ENCODE measurements at places on chromosomes 7 and 10.
A peak's percentile ranks its signal among the peaks of the same experiment; 100 is the strongest.

DNA sequence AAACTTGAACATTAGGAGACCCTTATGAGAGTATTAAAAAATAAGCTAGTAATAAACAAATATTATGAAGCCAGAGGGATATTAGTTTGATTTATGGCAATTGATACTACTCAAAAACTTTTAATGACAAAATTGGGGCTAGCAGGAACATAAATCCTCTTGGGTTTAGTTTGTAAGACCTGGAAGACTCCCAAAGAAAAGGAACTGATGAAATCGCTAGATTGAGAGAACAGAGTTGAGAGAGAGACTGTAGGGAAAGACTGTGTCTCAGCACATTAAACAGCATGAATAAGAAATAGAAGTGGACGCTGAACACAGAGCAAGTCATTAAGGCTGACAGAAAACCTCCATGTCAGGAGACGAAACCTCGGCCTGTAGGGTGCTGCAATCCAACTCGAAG lies 56.4 kb downstream of the ICA1 start:
- no peak for DNase-seq

DNA sequence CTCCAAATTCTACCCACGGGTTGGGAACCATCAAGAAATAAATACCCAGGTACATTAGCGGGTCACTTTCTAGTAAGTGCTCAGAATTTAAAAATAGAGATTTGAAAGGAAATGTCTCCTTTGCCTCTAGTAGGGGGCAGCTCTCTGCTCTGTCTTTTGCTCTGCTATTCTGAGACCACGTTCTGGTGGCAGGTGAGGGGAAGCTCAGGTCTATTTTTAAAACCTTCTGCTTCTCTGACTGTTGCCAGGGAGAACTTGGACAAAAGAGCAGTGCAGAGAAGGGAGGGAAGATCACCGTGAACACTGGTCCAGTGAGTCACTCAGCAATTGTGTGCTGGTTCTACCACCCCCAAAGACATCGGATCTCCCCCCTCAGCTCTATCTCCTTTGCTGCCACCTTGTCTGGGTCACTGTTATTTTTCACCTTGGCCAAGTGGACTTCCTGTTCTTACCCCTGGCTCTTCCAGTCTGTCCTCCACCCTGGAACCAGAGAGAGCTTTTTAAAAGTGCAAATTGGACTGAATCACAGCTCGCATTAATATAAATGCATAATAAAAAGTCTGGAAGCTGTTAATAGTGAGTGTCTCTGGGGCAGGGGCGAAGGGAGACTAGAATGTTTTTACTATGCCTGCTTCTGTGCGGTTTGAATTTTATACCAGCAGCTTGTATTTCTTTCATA lies 72.4 kb upstream of the LOXL4 start:
- no peak for DNase-seq

DNA sequence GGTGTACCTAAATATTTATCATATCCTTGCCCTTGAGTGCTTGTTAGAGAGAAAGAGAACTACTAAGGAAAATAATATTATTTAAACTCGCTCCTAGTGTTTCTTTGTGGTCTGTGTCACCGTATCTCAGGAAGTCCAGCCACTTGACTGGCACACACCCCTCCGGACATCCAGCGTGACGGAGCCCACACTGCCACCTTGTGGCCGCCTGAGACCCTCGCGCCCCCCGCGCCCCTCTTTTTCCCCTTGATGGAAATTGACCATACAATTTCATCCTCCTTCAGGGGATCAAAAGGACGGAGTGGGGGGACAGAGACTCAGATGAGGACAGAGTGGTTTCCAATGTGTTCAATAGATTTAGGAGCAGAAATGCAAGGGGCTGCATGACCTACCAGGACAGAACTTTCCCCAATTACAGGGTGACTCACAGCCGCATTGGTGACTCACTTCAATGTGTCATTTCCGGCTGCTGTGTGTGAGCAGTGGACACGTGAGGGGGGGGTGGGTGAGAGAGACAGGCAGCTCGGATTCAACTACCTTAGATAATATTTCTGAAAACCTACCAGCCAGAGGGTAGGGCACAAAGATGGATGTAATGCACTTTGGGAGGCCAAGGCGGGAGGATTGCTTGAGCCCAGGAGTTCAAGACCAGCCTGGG lies 11.4 kb downstream of the SERPINE1 start:
- peak; percentile 81 for DNase-seq

- no peak for DNase-seq
These were observed 61.7 kb upstream of the PCBD1 start for GRCh38 chr10:70950037-70950436.

DNA sequence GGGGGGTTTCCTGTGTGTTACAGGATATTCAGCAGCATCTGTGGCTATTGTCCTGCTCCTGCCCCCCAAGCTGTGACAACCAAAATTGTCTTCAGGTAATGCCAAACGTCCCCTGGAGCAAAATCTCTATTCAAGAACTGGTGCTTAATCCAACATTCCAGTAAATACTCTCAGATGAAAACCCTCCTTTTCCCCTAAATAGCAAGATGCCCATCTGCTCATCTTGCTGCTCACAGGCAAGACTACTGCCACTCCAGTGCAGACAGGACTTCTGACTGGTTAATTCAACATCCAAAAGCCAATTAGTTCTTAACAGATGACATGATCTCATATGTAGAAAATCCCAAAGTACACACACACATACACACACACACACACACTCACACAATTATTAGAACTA lies 20.5 kb upstream of the JAZF1 start:
- no peak for DNase-seq

- DNase-seq = no peak
These were observed 412 bp upstream of the PPIA start for GRCh38 chr7:44796034-44796503.

DNA sequence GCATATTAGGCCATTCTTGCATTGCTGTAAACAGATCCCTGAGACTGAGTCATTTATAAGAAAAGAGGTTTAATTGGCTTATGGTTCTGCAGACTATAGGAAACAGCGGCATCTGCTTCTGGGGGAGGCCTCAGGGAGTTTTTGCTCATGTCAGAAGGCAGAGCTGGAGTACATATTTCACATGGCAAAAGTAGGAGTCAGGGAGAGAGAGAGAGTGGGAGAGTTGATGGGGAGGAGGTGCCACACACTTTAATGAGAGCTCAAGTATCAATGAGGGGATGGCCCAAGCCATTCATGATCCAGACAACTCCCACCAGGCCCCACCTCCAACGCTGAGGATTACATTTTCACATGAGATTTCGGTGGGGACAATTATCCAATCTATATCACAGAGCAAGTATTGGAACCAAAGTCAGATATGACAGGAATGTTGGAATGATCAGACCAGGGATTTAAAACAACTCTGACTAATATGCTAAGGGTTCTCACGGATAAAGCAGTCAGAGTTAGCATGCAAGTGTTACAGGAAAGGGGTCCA lies 795.3 kb upstream of the CELF2 start:
- no peak for DNase-seq

- DNase-seq = no peak
These were observed 2.1 kb downstream of the CNNM1 start for GRCh38 chr10:99331207-99331803.

- DNase-seq = no peak
These were observed 54.2 kb downstream of the DIP2C start for GRCh38 chr10:635088-635861.

DNA sequence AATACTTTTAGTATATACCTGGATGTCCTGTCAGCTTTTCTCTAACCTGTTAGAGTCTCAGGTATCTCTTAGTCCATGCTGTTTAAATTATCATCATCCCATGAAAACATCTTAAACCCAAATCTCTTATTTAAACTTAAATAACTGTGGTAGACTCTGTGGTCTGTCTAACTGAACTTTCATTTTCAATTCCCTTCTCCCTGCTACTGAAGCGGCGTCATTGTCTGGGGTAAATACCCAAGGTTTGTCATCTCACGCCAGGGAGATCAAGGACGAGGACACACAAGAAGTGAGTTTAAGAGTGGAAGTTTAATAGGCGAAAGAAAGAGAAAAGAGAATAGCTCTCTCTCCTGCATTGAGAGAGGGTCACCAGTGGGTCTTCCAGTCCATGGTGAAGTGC lies 804.4 kb upstream of the CELF2 start:
- no peak for DNase-seq

DNA sequence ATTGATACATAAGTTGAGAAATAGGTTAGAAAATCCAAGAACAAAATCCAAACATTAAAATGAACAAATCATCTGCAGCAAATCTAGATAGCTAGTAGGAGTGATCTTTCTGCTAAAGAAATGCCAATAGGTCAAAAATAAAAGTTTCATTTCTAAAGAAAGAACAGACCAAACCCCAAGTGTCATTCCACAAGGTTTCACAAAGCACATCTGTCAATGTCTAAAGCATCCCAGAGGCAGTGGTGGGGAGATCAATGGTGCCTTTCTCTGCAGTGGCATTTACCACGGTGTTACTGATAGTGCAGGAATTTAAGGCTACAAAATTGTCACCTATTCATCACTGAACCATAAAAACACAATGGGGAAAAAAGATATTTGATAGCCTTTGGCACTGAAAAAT lies 147.9 kb downstream of the PARD3 start:
- no peak for DNase-seq

DNA sequence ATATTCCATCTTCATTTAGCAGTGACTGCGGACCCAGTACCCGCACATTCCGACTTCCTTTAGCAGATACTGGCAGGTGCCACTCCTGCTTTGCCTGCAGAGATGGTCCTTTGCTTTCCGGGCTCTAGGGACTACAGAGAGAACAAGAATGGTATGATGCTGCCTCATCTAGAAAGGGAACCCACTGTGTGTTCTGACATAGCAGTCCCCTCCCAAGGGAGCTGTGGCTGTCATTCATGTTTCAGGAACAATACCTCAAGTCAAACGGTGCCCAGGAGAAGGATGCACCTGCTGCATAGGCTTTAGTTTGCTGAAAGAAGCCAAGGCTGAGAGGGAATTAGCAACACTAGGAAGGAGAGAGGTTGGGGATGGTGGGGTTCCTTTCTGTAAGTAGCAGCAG lies 15.9 kb upstream of the TMEM72 start:
- no peak for DNase-seq

- no peak for DNase-seq
These were observed 17.2 kb downstream of the MDH2 start for GRCh38 chr7:76065016-76065612.

Data from activated CD4-positive, alpha-beta T cell treated with anti-CD3 and anti-CD28 coated beads for 24 hours (primary cell).